Activated naive CD8-positive, alpha-beta T cell treated with anti-CD3 and anti-CD28 coated beads, Interleukin-2, amount 50 U/mL, for 16 hours (primary cell): ENCODE measurements at places on chromosomes 3 and 15.

DNA sequence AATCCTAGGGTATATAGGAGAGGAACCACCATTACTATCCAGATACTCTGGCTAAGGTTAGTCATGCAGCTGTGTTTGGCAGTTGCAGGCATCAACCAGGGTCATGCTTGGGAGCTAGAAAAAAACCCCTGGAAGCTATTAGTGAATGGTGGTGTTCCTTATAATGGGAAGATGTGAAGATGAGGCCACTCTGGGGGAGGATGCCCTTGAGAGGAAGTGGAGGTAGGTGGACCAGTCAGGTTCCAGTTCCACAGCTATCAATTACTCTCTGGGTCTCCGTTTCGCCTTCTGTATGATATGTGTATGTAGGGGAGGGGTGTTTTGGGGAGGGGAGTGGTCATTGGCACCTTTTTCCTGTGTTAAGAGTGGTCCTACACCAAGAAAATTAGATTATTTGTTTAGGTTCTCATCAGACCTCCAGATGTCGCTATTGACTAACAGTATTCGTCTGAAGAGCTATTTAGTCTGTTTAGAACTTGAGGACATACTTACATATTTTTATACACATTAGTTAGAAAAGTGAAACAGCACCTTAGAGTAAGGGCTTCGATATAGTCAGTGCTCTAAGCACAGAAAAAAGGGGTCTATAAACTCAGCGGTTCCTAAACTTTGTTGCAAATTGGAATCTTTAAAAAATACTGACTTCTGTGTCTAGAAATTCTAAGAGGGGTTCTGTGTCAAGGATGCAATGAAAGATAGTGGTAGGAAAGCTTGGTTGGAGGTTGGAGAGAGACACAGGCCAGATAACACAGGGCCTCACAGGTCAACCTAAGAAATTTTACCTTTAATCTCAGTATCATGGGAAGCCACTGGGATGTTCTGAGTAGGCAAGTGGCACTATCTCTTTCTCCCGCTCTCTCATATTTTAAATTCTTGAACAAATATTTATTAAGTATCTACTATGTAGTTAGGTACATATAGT is 9.1 kb upstream of the HPS3 start:
- DNase-seq = no peak

DNA sequence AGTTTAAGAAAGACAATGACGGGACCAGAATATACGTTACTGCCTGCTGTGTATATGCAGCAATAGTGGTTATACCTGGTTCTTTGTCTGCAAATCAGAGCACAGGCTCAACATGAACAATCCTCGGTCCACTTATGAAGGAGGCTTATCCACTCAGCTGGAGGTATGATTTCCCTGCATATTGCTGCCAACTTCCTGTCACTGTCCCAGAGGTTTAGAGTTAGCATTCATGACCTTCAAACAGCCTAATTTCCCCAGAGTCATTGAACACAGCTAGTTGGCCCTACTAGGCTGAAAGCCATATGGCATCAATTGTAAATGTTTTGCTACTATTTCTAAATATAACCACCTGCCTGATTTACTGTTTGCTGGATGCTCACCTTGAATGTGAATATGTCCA is 224.9 kb upstream of the ZNF717 start:
- DNase-seq = no peak

DNA sequence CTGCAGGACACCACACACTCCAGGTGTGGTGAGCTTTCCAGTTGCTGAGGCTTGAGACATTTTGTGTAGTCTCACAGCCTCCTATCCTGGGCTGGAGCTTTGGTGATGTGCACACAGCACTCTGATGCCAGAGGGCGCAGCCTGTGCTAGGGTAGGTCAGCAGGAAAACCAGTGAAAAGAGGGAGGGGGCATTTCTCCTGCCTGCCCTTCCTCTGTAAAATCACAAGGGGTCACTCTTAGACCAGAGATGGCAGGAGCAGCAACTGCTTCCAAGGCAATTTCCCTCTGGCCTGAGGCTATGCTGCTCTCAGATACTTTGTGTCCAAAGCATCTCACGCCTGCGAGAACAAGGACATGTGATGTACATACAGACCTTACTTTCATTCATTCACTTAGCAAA is 16.5 kb upstream of the MUSTN1 start:
- no peak for DNase-seq

DNA sequence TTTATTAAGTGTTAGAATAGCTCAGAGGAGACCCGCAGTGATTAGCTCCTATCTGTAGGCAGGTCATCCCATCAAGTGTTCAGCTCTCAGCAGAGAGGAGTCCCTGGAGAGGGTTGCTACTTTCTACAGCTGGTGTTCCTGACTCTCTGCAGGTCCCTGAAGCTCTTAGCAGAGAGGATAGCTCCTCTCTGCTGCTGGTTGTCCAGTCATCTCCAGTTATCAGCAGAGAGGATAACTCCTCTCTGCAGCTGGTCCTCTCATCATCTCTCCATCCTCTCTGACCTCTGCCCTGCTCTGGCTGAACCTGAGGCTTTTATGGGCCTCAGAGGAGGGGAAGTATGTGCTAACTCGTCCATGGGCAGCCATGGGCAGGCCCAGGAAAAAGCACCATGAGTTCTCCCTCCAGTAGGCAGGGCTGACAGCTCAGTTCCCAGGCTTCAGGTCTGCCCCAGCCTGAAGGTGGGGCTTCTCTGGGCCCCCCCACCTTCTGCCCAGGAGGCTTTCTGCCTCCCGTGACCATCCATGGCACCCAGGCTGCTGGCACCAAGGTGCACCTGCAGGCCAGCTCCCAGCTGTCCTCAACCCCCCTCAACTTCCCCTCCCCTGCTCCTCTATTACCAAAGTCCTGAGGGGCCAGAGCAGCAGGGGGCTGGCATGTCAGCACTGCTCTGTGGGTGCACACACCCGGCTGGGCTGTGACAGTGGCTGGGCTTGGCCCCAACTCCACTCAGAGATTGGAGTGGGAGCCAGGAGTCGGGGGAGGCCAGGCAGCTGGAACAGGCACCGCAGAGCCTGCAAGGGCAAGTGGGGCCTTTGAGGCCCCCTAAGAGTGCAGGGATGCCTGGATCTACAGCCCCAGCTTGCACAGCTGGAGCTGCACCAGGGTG is 98.9 kb upstream of the FRMD4B start:
- no peak for DNase-seq

GRCh38 chr15:73296609-73297353 is 72.0 kb downstream of the HCN4 start:
- no peak for DNase-seq

GRCh38 chr3:20668411-20668810 is 482.4 kb upstream of the SGO1 start:
- DNase-seq = no peak

- no peak for DNase-seq
Observed at GRCh38 chr3:112605285-112605684, 35.7 kb downstream of the CCDC80 start.

DNA sequence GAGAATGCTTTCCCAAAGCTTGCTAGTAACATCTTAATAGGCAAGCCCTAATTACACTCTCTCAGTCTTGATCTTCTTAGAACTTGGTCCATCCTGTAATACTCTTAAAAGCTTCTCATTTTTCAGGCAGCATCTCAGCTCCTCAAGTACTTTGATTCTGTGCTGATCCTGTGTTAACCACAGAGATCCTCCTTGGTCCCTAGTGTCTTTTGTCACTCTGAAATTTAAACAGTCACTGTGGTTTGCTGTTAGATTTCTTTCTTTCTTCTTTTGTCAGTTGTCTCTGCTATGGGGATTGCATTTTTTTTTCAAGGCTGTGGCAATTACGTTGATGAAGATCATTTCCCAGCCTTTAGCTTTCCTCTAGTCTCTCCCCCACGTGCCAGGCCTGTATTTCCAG is 26.0 kb upstream of the UBE3A start:
- no peak for DNase-seq

GRCh38 chr3:141412936-141413354 is 44.6 kb downstream of the ZBTB38 start:
- no peak for DNase-seq

- no peak for DNase-seq
Observed at GRCh38 chr3:66224220-66224619, 3.4 kb downstream of the SLC25A26 start.

- DNase-seq = no peak
Observed at GRCh38 chr15:73517566-73517965, 74.6 kb downstream of the REC114 start.

DNA sequence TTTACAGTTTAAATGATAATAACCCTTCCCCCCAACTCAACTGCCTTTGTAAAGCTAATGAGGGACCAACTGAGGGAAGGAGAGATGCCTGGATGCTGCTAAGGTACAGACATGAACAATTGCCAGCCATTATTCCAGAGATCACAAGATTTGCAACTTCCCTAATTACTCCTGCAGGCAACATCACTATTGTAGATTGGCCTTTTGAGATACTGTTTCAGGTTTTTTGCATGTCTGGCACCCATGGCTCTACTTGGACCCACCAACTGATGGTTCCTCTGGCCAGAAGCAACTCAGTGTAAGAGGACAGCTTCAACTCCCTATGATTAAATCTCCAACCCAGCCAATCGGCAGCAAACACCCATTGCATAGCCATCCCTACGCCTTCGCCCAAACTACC is 478.7 kb downstream of the FHIT start:
- no peak for DNase-seq

DNA sequence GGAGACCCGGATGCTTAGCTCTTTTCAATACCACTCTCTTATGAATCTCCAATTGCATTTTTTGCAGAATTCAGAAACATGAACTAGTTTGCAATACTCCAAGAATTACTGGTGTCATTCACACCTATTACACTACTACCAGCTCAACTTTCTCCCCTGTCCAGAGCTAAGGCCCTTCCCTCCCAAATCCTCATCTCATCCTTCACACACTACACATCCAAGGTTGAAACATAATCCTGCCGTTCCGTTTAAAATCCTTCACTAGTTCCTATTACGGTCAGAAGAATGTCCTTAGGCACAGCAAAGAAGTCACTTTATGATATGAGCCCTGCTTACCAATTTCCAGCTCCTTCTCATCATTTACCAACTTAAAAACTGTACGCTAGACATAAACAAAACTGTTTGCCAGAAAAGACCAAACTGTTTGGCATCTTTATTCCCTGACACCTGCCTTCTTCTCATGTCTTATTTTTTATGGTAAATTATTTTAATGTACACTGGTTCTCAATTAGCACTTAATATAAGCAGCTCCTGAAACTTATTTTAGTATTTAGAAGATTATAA is 22.6 kb downstream of the TBL1XR1 start:
- DNase-seq = no peak

GRCh38 chr3:149174901-149175300 is 45.5 kb downstream of the HPS3 start:
- DNase-seq = no peak

DNA sequence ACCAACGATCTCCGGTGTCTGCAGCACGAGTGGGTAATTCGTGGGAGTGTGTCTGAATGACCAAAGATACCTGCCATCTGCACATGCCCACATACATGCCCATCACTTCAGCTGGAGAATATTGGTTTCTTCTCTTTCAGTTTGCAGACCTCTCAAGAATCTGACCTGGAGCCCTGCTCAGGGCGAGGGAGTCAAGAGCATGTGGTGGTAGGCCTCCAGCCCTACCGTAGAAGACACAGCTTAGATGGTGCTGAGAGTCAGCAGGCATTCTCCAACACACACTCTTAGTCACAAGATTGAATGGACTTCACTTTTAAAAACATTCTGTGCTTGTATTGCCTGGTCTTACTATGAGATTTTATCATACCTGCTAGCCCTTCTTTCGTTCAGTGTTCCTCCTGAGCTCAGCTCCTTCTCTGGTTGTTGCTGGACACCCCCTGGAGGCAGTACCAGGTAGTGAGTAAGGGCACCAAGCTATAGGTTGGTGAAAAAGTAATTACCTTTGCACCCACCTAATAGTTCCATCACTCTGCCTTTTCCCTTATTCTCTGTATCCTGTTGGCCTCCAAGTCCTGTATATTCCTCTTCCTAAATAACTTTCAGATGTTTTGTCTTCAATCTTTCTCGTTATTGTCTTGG is 252.0 kb downstream of the CACNA2D3 start:
- DNase-seq = no peak

DNA sequence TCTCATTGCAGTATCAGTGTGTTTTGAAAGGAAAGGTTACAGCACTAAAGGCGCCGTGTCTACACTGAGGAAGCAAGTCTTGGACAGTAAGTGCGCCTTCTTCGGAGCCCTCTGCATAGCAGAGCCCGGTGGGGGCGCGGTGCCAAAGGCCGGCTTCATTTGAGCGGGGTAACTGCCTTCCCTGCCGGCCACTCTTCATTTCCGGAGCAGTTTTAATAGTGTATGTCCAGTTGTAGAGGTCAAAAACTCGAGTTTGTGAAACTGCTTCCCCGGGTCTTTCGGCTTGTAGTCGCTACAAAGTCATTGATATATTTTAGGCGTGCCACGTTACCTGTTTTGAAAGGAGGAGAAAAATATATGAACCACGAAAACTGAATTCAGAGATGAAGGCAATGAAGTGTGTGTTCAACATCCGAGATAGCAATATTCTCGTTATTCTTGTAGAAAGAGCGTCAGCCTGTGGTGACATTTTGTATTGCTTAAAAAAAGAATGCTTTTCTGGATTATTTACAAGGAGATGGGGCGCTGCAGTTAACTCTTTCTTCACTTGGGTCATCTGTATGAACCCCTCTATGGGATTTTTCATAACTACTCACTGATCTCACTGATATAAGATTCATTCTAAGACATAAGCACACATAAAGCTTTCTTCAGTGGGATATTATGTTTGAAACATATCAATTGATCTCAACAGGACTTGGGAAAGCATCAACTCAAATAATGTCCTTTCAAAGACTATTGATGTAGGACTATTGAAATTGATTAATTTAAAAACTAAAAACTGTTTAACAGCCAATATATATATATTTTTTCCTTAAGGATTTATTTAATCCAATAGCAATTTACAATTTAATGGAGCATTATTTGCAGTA is 3.0 kb downstream of the ALCAM start:
- DNase-seq = no peak

GRCh38 chr3:98433764-98434163 is 29.2 kb upstream of the OR5K1 start:
- DNase-seq = no peak
